HCT116 (cell line): ENCODE measurements at places on chromosomes 6 and 20. TPM values are rescaled to one million over a fixed set of nuclear protein-coding genes. Genes with fewer than 3 reads are reported as not detected.

DNA sequence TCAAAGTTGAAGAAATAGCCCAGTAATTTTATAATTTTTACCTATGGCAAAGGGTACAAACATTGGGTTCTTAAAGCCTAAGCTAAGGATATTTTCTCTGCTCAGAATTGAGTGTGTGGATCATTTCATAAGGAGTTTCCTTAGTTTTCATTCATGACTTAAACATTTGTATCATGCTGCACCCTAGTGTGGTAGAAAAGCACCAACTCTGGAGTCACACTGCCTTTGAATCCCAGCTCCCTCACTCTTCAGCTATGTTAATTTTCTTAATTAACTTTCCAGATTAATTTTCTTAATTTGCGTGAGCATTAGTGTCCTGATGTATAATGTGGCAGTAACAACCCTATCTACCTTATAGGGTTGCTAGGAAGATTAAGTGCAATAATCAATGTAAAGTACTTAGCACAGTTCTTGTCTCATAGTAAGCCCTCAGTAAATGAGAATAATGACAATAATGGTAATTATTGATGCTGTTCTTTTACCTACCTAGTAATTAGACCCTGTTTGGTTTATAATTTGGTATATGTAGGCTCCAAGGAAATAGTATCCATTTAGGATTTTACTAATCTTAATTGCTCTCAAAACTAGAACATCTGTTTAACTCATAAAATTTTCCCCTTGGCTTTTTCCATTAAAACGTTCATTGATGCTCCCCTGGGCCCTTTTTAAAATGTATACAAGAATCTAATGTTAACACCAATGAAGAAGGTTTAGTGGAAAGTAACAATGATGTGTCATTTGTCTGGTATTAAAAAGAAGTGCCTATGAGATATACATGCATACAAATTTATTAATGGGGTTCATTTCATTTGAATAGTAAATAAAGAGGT, 31.6 kb downstream of the DSE start:
- no peak for DNase-seq

The GCLC gene
- 72.0 TPM for total RNA-seq

- no peak for DNase-seq
Measured at GRCh38 chr6:52547647-52548352, 29.1 kb downstream of the TRAM2 start.

The TMC2 gene
- not detected for total RNA-seq

DNA sequence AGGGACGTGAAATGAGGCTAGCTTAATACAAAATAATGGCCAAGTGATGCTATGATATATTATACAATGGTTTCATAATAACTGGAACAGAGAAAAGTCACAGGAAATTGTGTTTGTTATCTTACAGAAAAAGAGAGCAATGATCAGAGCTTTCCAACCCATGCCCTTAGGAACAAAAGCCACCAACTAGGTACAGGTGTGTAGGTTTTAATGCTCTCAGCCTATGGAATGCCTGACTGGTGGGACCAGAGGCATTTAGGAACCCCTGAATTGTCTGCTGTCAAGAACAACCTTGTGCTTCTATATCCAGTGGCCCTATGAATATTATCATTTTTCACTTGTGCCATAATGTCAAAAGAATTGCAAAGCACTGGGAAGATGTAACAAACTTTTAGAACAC, 133.0 kb upstream of the RUNX2 start:
- DNase-seq = no peak

The BPI gene
- not detected for total RNA-seq

- DNase-seq = no peak
Measured at GRCh38 chr6:54758340-54758739, 88.2 kb upstream of the FAM83B start.

The RWDD2A gene
- 3.6 TPM for total RNA-seq

GRCh38 chr6:161215876-161216615, 57.8 kb downstream of the AGPAT4 start:
- DNase-seq = no peak

DNA sequence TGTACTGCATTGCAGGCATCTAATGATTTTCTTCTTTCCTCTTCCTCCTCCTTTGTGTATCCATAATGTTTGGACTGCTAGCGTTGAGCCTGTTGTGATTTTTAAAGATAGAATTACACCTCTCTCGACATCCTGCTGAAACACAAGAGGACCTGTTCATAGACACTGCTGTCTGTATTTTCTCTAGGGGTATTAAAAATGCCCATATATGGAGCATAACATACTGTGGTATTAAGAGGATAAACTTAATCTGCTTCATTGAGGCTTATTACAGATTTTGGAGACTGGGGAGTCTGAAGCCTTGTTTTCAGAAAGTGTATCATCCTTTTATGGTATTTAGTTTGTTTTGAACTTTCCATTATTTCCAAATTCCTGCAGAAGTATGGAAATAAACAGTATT, 414.3 kb downstream of the CDKAL1 start:
- DNase-seq = no peak

GRCh38 chr6:54074578-54075195, 36.6 kb upstream of the MLIP start:
- DNase-seq = no peak

- DNase-seq = no peak
Measured at GRCh38 chr6:167669870-167670802, 156.6 kb upstream of the AFDN start.

The PTCRA gene
- total RNA-seq = not detected

The ZNF165 gene
- 11.2 TPM for total RNA-seq

DNA sequence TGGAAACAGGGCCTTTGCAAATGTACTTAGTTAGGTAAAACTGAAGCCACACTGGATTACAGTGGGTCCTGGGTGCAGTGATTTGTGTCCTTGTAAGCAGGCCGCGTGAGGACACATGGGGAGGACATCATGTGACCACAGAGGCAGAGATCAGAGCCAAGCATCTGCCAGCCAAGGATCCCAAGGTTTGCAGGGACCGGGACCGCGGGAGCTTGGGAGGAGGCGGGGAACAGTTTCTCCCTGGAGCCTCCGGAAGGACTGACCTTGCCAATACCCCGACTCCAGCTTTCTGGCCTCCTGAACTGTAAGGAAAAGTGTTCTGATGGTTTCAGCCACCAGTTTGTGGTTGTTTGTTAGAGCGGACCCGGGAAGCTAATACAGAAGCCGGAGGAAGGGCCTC, 500.9 kb downstream of the PREX1 start:
- no peak for DNase-seq

The PRR18 gene
- total RNA-seq = not detected
